ENCODE measurements at places on chromosomes 2 and 18.

DNA sequence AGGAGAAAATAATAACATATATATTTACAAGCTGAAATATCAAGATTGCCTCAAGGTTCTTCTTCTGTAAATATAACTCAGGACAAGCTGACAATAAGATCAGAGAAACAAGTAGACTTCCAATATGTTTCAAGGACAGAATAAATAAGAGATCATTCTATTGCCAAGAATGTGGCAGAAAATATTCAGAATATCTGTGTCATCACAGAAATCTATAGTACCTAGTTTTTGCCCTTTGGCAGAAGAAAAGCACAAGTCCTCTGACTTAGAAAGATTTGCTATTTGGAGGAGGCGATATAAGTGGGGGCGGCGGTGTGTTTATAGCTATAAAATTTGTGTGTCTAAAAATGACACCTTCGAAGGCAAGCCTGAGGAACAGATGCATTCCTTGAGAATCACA, 34.3 kb downstream of the ARHGAP15 start:
- DNase-seq = no peak

- DNase-seq = no peak
These were observed 72.7 kb downstream of the NYAP2 start for GRCh38 chr2:225472161-225472560.

DNA sequence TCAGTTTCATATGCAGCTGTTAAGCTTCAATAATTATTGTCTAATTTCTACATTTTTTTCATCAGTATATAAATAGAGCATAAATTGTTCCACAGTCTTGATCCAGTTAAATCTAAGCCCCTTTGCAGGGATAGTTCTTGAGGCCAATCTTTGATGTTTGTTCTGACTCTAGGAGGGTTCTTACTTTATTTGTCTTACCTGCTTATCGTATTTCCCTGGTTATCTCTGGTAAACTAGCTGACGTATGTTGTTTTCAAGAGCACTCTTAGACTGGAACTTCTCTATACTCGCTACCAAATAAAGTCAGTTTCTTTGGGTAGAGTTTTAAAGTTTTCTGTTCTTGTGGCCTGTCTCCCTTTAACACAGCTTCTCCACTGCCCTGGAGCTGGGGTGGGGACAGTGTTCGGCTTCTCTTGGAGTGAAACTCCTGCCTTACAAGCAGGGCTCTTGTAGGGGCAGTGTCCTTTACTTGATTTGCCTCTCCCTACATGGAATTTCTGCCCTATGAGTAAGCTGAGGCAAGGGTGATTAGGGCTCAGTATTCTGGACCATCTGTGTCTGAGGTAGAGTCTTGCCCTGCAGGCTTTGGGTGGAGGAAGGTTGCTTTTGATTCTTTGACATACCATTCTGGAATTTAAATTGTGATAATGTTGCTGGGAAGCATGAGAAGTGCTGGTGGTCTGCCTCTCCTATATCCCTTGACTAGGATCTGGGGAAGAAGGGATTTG, 90.3 kb downstream of the PTPN4 start:
- no peak for DNase-seq

GRCh38 chr2:149420053-149420963, 89.9 kb downstream of the LYPD6 start:
- no peak for DNase-seq

GRCh38 chr2:196059491-196059960, 9.1 kb downstream of the DNAH7 start:
- no peak for DNase-seq

GRCh38 chr2:150088538-150088937, 398.9 kb downstream of the RND3 start:
- no peak for DNase-seq

DNA sequence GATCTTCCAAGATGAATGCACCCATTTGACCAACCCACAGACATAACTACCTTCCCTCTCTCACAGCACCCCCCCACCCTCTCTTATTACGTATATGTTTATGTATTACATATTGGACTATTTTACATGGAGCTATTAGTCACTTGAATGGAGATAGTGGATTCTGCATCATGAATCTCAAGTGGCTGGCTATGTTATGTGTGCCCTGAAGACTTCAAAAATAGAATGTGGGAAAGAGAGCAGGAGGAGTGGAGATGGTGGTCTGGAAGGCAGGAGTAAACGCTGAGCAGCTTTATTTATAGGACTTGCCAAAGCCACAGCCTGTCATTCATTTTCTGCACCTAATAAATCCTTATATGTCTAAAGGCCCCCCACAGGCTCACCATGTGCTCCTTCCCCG, 4.9 kb downstream of the ANTXR1 start:
- DNase-seq = no peak

DNA sequence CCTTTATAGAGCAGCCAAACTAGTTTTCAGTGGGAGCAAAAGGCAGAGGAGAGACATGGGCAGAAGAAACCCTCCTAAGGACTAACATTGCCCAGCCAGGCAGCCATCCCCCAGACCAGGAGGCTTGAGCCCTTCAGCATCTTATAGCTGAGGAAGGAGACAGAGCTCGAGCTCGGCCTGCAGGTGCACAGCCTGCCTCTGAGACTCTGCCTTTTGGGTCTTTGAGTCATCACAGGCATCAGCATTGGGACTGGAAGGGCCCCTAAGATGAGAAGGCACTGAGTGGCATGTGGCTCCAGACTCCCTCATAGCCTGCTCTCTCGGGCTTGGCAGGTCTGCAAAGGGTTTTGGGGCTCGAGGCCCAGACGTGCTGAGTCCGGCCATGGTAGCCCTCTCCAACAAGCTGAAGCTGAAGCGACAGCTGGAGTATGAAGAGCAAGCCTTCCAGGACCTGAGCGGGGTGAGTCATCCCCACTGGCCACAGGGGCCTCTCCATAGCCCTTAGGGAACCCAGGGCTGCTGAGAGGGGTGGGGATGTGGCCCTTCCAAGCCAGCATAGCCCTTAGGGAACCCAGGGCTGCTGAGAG, 84.1 kb downstream of the EPAS1 start:
- DNase-seq = no peak

DNA sequence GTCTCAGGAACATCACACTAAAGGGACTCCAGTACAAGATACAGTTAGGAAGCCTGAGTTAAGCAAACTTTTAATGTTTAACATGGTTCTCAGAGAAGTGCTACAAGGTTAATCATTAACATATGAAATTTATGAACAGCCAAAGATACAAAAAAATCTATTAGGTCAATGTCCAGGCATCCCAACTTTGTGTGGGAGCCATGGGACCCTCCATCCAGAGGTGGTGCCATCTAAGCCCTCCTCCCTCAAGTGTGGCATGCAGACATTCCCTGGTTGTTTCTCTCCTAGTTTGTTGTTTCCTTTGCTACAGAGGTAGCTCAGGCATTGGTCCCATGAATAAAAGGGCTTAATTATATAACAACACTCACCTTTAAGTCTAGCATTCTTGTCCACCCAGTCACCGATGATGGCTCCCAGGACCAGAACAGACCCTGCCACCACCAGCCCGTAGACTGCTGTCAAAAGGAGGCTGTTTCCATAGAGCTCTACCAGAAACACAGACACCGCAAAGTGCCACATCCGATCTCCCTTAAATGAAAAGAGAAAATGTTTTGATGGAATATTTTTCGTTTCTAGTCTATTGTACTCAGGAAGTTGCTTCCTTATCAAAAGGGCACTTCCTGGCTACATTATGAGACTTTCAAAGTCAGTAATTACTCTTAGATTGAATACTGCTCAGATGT, 5.7 kb downstream of the SLC40A1 start:
- no peak for DNase-seq

- no peak for DNase-seq
These were observed 422.3 kb downstream of the ZEB2 start for GRCh38 chr2:144097440-144098225.

DNA sequence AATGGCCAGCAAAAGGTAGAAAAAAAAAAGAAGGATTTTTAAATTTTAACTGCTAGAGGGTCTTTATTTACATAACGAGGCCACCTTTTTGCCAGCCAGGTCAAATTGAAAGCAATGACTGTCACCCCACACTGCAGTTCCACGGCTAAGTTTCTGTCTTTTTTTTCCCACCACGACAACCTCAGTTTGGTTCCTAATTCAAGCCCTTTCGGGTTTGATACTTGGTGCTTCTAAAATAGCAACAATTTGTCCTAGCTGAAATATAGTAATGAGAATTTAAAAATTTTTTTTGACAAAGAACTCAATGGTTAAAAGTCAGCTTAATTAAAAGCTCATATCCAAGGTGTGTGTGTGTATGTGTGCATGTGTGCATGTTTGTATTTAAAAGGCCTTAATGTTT, 16.4 kb upstream of the NMS start:
- DNase-seq = no peak

DNA sequence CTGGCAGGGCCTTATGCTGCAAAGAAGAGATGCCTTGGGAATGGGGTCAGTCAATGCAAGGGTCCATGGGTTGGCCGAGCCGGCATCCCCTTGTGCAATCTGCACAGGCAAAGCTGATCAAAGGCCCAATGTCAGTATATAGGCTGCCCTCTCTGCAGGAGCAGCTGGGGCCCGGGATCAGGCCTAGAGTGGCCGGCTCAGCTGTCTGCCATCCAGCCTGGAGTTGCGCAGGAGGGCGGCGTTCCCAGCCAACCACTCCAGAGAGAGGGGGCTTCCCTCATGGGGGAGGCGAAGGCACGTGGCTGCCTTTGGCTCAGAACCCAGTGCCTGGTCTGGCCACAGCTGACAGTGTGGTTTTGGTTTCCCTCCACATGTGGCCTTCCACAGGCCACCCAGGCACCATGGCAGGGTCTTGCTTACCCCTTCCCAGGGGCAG, 3.9 kb downstream of the INPP5D start:
- peak; percentile 54 for DNase-seq

- DNase-seq = no peak
These were observed 215.3 kb downstream of the ANAPC1 start for GRCh38 chr2:111668741-111669140.

DNA sequence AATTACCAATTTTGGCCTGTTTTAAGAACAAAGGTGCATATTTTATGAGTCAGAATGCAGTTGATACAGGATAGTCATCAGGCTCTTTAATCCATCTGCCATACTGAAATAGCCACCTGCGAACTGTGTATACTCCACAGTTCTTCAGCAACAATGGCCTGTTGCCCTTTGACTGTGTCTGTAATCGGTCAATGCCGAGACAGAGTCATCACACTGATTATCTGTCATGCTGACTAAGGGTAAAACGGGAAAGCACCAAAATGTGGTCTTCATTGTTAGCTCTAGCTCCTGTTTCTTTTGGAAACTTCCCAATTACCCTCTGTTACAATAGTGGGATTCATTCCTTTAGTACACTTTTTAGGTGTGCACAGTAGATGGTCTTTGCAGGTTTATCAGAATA, 871.7 kb downstream of the DPP10 start:
- no peak for DNase-seq

- no peak for DNase-seq
These were observed 336.1 kb downstream of the OSR1 start for GRCh38 chr2:19022334-19022733.

DNA sequence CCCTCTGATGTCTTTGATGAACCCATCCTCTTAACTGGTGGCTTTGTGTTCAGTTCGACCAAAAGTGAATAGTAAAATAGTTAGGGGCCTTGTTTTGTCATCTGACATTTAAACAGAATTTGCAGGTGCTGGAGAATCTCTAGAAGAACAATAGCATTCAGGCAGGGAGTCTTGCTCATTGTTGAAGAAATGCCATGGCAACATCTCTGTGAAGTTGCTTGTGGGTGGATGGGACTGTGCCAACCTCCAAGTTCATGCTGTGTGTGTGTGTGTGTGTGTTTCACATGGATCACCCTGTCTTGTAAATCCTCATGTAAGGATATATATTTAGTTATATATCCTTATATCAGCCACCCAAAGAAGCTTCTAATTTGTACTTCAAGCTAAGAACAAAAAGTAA, 66.7 kb downstream of the SKA1 start:
- DNase-seq = peak; percentile 33

Measured in retina (tissue), 1 donor.